ENCODE measurements at places on chromosomes 6 and 20. TPM values are rescaled to one million over a fixed set of nuclear protein-coding genes. Genes with fewer than 3 reads are reported as not detected.

- DNase-seq = peak; percentile 28
Observed at GRCh38 chr6:133977983-133978895, 25.2 kb downstream of the TBPL1 start.

- DNase-seq = no peak
Observed at GRCh38 chr6:47476781-47477496, 650 bp upstream of the CD2AP start.

DNA sequence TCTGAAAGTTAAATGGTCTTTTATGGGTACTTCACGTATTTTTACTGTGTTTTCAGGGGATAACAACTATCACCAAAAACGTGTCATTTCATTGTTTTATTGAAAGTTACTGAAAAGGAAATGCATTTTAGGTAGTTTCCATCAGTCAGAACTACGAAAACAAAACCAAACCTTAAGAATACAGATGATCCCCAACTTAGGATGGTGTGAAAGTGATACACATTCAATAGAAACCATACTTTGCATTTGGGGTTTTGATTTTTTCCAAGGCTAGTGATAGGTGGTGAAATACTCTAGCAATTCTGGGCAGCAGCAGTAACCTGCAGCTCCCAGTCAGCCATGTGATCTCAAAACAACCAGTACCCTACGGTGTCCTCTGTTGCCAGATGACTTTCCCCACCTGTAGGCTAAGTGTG lies 25.9 kb upstream of the EFHC1 start:
- DNase-seq = no peak

- no peak for DNase-seq
Observed at GRCh38 chr6:97280766-97281165, 2.2 kb downstream of the MMS22L start.

DNA sequence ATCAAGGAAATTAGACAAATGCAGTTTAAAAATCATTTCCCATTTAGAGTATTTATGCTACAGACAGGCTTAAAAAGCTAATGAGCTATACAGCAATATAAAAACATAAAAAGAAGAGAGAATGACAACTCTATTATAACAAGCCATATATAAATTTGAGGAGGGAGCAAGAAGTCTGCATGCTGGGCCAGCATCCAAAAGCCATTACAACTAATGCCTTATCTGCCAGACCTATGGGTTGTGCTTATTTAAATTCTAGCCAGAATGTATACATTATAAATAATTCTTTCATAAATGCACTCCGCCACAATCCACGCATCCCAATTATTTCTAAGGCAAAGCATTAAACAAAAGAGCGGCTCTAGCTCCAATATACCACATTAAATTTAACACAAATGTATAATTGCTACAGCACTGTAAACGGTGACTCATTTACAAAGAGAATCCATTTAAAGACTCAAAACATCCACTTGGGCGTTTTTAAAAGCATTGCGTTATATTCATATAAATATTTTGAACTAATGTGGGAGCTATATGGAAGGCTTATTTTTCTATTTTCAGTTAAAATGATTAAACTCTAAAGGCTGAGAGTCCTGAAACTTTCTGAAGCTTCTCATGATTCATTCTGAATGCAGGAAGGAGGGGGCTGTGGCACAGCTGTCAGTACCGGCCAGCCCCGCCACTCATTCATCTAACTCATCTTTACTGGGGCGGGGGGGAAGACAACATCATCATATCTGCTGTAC lies 37.7 kb upstream of the RAB22A start:
- no peak for DNase-seq

GRCh38 chr6:33118525-33119123 lies 42.8 kb downstream of the HLA-DPB1 start:
- DNase-seq = no peak

DNA sequence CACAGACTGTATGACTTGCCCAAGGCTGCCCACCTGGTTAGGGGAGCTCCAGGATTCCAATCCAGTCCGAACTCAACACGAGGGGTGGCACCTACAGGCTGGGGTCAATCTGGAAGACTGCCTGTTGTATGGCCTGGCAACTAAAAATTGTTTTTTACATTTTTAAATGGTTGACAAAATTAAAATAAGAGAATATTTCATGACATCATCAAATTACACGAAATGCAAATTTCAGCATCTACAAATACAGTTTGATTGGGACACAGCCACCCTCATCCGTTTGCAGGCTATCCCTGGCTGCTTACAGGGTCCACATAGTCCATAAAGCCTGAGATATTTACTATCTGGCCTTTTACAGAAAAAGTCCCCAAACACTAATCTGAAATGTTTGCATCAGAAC lies 235.9 kb upstream of the GMDS start:
- DNase-seq = no peak

DNA sequence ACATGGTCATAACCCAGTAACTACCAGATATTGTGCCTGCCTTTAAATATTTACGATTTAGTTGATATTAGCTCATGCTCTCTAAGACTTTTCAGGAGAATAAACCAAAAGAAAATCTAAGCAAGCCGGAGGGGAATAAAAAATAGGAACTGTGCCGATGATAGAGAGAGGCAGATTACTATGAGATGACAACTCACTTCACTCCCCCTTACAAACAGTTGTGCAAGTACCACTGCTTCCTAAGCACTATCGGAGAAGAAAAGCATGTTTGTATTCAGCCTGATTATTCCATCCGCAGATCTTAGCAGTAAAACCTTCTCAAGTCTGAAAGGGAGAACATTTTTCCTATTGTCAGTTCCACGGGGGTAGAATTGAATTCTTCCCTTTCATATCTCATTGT lies 294.4 kb downstream of the KCNQ5 start:
- DNase-seq = no peak

- DNase-seq = peak; percentile 51
Observed at GRCh38 chr6:31356216-31356945, 598 bp downstream of the HLA-B start.

- no peak for DNase-seq
Observed at GRCh38 chr6:152463164-152463563, 174.0 kb downstream of the SYNE1 start.

- no peak for DNase-seq
Observed at GRCh38 chr6:127794405-127794804, 106.5 kb downstream of the THEMIS start.

- no peak for DNase-seq
Observed at GRCh38 chr20:47775039-47775438, 10.2 kb downstream of the SULF2 start.

GRCh38 chr6:135268740-135269139 lies 87.6 kb downstream of the MYB start:
- DNase-seq = no peak

DNA sequence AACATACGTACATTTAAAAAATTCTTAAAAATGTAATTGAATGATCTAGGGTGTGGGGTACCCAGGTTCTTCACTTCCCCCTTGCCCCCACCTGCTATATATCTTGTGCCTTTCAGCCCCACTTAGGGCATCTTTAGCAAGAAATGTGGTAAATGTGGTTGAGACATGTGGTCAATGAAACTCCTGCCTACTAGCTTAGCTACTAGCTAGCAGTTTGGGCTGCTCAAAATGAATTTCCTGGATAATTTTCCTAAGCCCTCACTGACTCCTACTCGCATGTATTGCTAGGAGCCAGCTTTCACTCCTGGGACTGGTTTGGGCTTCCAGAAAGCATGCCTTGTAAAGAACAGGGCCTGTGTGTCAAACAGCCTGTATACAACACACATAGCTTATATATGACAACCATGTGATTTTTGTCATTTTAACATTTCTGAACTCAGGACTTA lies 257.3 kb downstream of the ATXN1 start:
- no peak for DNase-seq

- no peak for DNase-seq
Observed at GRCh38 chr6:167398214-167399050, 73.5 kb downstream of the TTLL2 start.

DNA sequence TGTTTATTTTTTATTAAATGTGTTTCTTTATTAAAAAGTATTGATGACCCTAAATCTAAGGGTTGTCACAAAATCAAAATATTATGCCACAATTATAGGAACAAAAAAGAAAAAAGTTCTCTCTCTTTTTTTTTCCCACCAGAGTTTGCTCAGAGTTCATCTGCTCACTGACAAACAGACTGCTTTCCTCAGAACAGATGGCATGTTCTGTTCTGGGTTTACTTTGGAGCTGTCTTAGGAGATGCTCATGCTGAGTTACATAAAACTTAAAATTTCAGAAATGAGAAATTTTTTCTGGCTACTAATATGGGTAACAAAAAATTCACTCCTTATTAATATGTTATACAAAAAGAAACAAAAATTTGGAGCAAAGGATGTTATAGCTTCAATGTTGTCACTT lies 30.3 kb downstream of the STK38 start:
- DNase-seq = no peak

GRCh38 chr6:41463062-41463930 lies 82.9 kb upstream of the FOXP4 start:
- DNase-seq = peak; percentile 75

GRCh38 chr6:30490026-30490876 lies 942 bp downstream of the HLA-E start:
- DNase-seq = peak; percentile 72

DNA sequence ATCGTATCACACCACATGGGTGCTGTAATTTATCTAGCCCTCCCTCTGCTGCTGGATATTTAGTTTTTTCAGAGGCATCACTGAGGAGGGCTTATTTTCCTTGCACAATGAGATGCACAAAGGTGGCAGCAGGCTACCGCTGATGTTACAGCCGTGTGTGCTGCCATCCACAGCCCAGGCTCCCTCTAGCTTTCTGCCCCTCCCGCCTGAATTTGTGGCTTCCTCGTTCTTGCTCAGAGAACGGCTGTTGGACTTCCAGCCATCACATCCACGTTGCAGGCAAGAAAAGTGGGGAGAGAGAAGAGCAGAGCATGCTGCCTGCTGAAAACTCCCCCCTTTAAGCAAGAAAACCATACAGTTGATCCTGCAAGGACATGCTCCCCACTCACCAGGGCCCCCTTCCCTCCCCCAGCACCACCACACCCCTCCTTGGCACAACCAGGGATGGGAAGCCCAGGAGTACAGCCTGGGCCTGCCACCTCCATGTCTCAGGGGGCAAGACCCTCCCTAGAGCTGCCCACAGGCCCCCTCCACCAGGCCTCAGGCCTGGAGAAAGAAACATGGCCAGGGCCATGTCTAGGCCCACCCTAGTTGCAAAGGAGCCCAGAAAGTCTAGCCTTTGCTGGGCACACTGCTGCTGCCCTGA lies 102.6 kb downstream of the MRPL14 start:
- DNase-seq = no peak

DNA sequence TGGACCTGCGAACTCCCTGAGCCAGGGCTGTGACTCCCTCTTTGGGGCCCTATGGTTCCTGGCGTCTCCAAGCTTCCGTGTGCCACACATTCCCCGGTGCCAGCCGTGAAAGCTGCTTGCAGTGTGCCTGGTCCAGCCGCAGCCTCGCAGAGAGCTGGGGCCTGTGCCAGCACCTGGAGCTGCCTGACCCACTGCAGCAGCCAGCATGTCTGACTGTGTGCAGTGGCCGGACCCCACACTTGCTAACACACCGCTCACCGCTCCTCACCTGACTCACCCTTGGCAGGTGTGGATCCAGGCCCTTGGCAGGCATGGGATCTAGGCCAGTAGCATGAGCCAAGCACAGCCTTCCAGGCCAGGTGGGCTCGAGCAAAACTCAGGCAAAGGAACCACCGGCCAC lies 227.5 kb downstream of the OTOR start:
- no peak for DNase-seq

DNA sequence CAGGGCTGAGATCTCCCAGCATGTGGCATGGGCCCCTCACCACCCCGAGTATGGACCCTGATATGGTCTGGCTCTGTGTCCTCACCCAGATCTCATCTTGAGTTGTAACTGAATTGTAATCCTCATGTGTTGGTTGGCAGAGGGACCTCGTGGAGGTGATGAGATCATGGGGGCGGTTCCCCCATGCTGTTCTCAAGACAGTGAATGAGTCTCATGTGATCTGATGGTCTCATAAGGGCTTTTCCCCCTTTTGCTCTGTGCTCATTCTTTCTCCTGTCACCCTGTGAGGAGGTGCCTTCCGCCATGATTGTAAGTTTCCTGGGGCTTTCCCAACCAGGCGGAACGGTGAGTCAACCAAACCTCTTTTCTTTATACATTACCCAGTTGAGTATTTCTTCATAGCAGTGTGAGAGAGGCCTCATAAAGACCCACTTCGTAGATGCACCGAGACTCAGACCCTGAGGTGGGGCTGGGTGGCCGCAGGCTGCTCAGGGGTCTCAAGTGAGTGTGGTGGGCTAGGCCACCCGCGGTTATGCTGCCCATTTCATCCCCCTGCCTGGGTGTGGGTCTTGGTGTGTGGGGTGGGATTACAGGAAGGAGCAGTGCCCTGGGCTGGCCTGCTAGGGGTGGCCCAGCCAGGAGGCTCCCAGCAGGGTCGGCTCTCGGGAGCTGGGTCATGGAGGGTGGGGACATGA lies 26.2 kb upstream of the GATA5 start:
- no peak for DNase-seq

- DNase-seq = no peak
Observed at GRCh38 chr6:138645976-138646640, 127.5 kb upstream of the CCDC28A start.

DNA sequence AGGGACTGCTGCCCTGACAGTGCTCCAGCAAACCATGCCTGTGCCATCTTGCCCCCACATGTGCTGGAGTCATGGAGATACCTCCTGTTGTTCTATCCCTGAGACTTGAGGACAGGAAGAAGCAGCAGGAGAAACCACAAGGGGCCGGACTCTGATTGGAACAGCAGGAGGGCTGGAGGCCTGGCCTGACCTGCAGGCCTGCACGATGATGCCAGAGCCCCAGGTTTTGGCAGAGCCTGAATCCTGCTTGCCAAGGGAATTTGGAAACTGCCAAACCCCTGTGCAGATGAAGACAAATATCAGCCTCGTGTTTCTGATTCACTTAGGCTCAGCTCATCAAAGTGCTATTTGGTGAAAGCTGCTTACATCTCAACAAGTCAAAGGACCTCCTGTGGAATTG lies 177.6 kb downstream of the MAFB start:
- DNase-seq = no peak

- no peak for DNase-seq
Observed at GRCh38 chr20:64223526-64224067, 32.0 kb upstream of the PCMTD2 start.

- no peak for DNase-seq
Observed at GRCh38 chr6:131586543-131586942, 13.5 kb downstream of the ARG1 start.

DNA sequence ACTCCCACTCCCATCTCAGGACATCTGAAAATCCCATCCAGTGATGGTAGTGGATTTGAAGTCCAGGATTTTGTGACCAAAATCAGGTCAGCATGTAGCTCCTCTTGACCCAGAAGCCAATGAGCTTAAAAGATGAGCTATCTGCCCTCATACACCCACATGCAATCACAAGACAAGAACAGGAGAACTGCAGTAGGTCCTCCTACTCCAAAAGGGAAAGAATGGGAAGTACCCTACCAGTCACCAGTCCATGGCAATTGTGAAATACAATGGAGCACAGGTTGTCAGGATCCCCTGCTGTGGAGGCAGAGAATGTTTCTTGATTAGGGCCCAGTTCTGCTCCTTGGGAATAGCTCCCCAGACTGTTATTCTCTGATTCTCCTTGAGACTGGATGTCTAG lies 347.3 kb upstream of the CNR1 start:
- no peak for DNase-seq

The SFTA2 gene
- total RNA-seq = not detected

The CPXM1 gene
- total RNA-seq = 15.3 TPM

The TFAP2A gene
- 0.21 TPM for total RNA-seq

The SIRPB2 gene
- 2.9 TPM for total RNA-seq

The ASIP gene
- total RNA-seq = not detected

The FAM83D gene
- total RNA-seq = 15.1 TPM

The HCRTR2 gene
- not detected for total RNA-seq

The DEFB132 gene
- not detected for total RNA-seq

The ARID1B gene
- 63.8 TPM for total RNA-seq

The APOM gene
- total RNA-seq = not detected

The PPP1R16B gene
- total RNA-seq = 15.8 TPM

The PCSK2 gene
- not detected for total RNA-seq

The RHAG gene
- total RNA-seq = not detected

All from uterus (tissue), 4 donors.